Cortex of kidney (tissue), 1 donor: ENCODE measurements at places on chromosomes 3 and 15.

GRCh38 chr15:59170295-59171066, 36.2 kb upstream of the LDHAL6B start:
- DNase-seq: no peak

DNA sequence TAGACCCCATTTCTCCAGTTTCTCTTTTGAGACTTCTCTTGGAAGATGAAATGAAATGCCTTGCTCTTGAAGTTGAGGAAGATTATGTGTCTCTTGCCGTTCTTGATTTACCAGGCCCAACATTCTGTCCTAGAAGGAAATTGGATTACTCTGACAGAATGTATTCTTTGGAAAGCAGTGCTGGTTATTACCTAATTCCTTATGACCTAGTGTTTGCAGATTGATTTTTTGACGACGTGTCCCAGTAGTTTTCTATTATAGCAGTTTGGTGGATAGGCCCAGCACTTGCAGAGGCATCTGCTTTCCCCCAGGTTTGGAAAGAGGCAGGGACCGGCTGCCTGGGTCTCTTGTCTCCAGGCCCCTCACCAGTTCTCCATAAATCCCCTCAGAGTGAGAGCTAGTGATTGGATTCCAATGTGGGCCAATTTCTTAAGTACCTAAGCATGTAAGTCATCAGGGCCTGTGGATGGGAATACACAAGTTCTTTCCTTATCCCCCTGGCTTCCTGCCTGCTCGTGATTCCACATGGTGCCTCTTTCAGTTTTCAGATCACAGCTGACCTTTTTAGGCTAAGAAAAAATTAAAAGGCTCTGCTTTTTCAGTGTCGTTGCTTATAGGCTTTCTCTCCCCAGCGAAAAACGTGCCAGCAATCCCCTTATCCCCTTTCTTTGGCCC, 50.2 kb downstream of the EPHB3 start:
- no peak for DNase-seq

DNA sequence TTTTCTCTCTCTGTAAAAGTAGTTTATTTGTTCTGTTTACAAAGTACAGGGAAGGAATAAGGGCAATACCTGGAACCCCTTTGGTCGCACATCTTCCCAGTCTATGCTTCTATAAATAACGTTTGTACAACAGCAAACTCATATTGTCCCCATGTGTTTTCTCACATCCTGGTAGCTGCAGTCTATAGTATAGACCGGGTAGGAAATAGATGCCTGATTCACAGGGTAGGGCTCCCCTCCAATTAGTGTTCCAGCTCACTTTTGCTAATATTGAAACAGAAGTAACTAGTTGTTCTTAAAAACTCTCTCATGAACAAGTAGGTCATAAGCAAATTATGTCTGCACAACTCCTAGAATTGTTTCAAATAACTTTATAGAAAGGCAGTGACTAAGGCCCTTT, 17.7 kb downstream of the ATG7 start:
- DNase-seq: no peak

DNA sequence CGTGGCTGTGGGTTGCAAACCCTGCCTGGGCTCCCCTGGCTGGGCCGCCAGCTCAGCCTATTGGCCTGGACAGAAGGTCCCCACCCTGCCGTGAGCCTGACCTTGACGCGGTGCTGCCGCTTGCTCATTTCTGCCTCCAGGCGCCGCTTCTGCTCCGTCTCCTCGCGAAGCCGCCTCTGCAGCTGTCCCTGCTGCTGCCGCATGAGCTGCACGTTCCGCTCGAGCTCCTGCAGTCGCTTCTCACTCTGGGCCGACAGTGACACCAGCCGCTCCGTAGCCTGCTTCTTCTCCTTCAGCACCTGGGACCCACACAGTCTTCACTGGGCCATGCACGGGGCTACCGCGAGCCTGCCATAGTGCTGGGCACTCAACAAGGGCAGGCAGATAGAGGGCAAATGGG, 21.7 kb downstream of the KIF7 start:
- no peak for DNase-seq

DNA sequence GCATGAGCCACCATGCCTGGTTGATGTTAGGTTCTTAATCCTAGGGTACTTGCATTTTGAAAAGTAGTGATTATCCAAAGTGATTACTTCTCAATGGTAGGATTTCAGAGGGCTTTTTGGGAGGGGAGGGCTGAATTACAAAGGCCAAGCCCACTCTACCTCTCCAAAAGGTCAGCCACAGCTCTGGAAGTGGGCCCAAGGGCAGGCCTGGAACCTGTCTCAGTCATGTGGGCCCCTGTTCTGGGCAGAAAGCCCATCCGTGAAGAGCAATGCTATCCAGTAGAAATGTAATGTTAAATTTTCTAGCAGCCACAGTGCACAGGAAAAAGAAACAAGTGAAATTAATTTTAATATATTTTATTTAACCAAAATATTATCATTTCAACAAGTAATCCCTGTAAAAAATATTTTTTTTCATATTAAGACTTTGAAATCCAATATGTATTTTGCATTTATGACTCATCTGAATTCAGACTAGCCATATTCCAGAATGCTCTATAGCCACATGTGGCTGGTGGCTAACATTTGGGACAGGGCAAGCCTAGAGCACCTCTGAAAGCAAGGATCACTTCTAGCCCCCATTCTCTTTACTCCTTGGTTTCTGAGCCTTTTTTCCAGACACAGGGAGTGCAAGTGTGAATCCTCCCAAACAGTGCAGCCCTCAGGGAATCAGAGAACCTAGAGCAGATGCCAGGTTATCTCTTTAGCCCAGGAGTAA, 16.8 kb downstream of the RFT1 start:
- DNase-seq: no peak

DNA sequence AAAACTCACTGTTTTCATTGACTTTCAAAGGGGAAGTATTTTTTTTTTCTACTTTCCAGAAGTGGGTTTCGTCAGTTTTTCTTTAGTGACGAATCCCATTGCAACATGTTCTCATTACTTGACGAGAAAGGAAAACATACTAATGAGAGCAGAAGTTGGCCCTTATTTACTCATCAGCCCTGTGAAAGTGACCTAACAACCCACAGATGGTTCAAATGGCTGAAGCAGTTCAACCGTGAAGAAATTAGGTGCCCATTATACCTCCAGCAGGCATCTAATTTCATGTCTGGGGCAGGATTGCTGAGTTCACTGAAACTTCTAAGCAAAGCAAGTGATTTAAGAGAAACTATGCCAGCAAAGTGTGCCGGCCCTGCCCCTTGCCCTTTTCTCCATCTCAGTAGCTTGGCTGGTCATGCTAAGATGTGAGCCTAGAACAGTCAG, 9.0 kb downstream of the AQP9 start:
- DNase-seq: no peak
